ENCODE measurements at places on chromosomes 3 and 15.
A peak's percentile ranks its signal among the peaks of the same experiment; 100 is the strongest.

- no peak for DNase-seq
Measured at GRCh38 chr3:21919383-21919782, 168.4 kb upstream of the ZNF385D start.

DNA sequence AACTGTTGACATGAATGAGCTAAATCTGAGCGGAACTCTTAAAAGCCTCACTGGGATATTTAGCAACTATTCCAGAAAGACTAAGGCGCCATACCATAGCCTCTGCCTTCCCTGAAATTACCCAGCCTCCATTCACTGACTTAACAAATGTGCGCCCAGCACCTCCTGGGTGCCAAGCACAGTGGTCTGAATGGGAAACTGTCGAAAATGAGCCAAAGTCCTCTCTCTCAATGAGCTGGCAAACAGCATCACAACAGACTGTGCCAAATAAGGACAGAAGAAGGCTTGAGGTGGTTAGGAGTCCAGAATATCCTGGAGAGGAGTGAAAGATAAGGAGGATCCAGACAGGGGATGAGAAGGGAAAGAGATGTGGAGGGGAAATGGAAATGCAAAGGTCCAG is 332.4 kb downstream of the MAGI1 start:
- no peak for DNase-seq

GRCh38 chr3:11212784-11213183 is 58.5 kb downstream of the HRH1 start:
- no peak for DNase-seq

GRCh38 chr15:59722476-59722875 is 33.4 kb upstream of the BNIP2 start:
- no peak for DNase-seq

GRCh38 chr15:67177752-67178151 is 76.7 kb downstream of the AAGAB start:
- no peak for DNase-seq

- no peak for DNase-seq
Measured at GRCh38 chr3:43410592-43410991, 124.3 kb downstream of the SNRK start.

GRCh38 chr15:81265944-81266775 is 57.8 kb downstream of the STARD5 start:
- peak; percentile 46 for DNase-seq

DNA sequence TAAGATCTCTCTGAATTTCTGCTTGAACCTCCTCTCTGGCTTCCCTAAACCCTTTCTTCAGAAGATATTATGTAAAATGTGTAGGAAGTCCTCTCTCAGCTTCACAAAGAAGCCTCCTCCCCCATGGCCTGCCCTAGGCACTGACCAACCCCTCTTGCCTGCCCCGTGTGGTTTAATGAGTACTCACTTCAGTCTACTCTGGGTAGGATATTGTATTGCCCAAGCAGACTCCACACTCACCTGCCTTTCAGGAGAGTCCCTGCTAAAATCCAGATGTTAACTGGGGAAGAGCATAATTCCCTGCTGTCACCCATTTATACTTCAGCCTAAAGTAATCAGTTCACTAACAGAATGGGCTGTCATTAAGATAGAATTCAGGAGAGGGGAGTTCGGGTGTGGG is 2.6 kb upstream of the AGBL1 start:
- DNase-seq: no peak

- DNase-seq: no peak
Measured at GRCh38 chr15:50968353-50968752, 59.9 kb downstream of the AP4E1 start.

- no peak for DNase-seq
Measured at GRCh38 chr3:15289661-15290060, 42.7 kb downstream of the SH3BP5 start.

DNA sequence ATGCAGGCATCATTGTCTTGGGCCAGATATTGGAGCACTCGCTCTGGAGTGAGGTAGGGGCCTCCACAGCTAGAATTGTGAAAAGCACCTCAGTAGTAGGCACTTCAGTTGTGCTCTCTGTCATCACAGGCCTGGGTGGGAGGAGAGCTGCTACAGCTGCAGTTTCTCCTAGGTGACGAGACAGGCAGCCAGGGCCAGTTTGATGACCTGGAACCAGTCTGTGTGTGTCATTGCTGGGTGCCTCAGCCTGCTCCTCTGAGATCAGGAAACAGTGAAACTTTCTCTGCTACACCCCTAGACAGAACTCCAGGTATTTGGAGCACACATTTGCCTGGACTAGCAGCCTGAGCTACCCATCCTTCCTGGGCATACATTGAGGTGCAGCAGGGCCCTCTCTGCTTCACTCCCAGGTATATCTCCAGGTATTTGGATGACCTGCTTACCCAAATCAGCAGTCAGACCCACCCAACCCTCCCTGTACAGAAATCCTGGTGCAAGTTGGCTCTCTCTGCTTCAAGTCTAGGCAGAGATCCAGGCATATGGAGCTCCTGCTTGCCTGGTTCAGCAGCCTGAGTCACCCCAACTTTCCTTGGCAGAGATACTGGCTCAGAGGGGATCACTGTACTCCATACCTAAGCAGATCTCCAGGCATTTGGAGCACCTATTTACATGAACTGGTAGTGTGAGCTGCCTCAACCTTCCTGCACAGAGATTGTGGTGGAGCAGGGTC is 54.3 kb upstream of the SGO1 start:
- no peak for DNase-seq

DNA sequence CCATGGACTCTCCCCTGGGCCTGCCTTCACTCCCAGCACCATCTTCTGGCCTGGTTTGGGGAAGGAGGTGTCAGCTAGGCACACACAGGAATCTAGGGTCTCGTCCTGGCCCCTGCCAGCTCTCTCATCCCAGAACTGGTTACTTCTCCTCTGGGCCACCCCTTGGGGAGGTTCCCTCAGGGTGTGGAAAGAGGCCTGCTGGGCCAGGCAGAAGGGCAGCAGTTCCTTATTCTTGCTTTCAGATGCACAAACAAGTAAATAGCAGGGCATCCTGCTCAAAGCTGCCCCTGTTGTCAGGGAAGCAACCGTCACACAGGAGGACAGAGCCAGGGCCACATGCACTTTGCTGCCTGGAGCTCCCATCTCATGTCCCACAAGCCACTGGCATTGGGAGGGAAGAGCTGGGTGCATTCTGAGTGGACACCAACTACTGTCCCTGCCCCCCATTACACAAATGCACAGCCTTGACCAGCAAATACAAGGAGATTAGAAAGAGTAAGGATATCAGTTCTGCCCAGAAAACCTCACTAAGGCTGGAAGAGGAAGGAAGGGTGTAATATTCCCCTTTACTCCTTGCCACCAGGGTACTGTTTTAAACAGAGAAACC is 108.8 kb upstream of the HACD2 start:
- no peak for DNase-seq

DNA sequence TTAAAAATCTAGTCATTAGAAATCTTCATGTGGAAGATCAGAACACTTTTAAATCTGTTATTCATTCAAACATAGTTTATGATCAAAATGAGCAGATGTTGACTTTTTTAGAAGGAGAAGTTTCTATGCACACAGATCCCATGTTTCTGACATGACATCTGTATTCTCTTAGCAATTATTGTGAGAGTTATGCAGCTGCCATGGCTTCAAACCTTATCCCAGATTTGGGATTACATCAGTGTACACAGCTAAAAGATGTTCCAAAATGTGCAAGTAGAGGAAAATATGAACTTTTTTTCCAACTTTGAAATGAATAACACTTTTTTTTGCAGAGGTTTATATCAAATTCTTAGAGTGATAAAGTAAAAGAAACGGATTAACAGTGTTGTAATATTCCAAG is 1166.9 kb downstream of the ZPLD1 start:
- DNase-seq: no peak

GRCh38 chr3:61493339-61493738 is 68.0 kb upstream of the PTPRG start:
- DNase-seq: no peak

GRCh38 chr3:16761571-16761970 is 123.2 kb upstream of the PLCL2 start:
- peak; percentile 65 for DNase-seq

DNA sequence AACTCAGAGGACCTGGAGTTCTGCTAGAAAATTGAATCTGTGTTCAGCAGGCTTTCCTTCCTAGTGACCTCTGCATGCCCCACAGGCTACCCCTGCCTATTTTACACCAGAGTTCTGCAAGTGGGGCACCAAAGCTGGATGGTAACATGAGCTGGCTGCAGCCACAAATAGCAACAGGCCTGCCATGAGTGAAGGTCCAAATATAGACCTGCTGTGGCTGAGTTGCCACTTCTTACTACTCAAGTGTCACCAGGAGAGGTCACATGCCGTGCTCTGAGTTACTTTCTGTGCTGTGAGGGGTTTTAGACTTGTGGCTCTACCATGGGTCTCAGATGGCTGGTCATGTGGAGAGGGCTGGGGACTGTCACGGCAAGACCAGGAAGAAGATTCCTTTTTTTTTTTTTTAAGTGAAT is at the start of gene FSD2:
TSS of gene FSD2 (minus strand) at position 76 of the 413 bp plus-strand sequence. CDS start 18,679 bp downstream, outside the sequence.
- DNase-seq: no peak

DNA sequence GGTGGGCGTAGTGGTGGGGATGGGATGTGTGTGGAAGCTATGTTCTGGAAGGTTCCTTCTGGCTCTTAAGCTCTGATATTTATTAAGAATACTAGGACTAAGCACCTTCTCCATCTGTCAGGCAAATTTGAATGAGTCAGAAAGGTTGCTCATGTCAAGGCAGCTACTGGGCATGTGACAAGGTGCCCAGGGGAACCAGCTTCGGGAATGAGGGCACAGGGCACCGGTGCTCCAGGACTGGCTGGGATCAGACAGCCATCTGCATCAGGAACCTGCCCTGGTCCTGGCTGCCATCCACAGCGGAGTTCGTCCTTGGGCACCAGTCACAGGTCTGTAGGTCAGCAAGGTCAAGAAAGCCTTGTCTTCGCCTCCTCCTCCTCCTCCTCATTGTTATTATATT is 32.5 kb downstream of the CA12 start:
- no peak for DNase-seq

- DNase-seq: no peak
Measured at GRCh38 chr3:64985072-64985471, 297.3 kb upstream of the ADAMTS9 start.

DNA sequence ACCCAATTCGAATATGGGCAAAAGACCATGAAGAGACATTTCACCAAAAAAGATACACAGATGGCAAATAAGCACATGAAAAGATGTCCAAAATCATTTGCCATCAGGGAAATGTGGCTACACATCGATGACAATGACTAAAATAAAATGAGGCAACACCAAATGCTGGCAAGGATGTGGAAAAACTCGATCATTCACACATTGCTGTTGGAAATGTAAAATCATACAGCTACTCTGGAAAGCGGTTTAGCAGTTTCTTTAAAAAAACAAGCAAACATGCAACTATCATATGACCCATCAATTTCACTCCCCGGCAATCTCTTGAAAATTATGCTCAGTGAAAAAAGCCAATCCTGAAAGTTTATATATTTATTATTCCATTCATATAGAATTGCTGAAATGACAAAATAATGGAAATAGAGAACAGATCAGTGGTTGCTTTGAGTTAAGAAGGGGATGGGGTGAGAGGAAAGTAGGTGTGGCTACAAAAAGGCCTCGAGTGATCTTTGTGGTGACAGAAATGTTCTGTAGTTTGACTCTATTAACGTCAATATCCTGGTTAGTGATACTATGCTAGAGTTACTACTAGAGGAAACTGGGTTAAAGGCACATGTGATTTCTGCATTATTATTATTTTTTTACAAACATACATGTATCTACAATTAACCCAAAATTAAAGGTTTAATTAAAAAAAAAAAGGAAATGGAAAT is 45.0 kb downstream of the DLG1 start:
- DNase-seq: no peak

DNA sequence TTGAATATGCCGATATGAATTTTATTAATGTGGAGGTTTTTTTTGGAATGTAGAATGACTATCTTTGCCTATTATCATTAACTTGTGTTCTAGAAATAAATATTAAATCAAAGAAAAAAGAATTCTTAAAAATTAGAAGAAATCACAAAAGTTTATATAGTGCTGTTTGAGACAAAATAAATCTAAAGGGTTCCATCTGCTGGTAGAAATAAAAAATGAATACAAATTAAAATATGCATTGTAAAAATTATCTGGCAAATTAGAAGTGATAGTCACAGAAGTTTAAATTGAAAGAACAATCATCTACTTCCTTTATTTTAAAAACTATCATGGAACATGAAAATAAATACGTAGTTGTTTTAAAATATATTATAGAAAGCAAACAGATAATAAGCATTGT is 22.7 kb upstream of the ZBTB20 start:
- DNase-seq: no peak

DNA sequence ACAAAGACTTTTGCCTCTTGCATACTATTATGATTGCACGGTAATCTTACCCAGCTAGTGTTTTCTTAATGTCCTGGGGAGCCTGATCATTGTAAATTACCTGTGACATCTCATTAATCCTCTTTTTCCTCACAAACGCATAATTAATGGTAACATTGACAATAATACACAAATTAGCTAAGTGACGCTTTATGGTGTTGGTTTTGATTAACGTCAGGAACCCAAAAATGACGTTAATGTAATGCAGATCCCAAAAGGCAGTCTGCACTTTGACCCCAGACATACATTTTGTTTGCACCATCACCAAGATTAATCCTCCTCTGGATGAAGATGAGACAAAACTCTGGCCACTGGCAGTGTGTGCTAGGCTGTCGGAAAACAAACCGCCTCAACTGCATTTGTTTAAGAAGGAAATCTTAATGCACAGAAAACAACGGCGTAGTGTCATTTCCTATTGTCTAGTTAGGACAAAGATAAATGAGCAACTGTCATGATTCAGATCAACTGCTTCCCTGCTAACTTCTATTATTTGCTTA is 83.9 kb upstream of the CDIN1 start:
- no peak for DNase-seq

GRCh38 chr15:59657635-59658125 is 365 bp upstream of the GTF2A2 start:
- DNase-seq: no peak

DNA sequence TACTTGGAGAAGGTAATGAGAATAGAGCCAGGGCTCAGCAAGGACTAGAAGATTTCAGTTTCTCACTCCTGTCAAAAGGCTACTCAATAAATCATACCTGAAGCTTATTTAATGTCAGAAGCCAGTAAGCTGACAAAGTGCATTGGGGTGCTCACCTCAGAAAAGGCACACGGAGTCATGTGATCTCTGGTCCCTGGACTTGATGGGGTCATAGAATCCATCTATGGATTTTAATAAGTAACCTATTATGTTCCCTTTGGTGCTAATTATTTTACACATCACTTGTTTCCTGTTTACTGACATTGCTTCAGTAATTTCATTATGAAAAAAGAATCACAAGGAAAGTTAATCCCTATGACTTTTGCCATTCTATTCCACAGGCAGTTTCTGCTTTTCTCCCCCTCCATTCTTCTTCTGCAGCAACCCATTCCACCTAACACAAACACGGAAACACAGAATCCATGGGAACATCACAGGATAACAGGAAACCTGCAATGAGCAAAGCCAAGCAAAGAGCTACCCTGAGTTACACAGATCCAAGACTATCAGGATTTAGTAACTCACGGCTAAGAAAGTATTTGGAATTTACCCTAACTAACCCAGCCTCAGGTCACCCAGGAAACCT is 159.6 kb downstream of the MEIS2 start:
- no peak for DNase-seq

- no peak for DNase-seq
Measured at GRCh38 chr3:141401573-141402475, 33.5 kb downstream of the ZBTB38 start.

- no peak for DNase-seq
Measured at GRCh38 chr15:29126821-29127461, 142.7 kb downstream of the NSMCE3 start.

Data from fibroblast of skin of left biceps (primary cell).